ENCODE measurements at places on chromosomes 5 and 9. TPM values are rescaled to one million over a fixed set of nuclear protein-coding genes. Genes with fewer than 3 reads are reported as not detected.

The FAM221B gene
- 0.38 TPM for polyA plus RNA-seq

The CDO1 gene
- polyA plus RNA-seq, result 71.4 TPM

GRCh38 chr9:38343037-38343436 is 49.5 kb upstream of the ALDH1B1 start:
- no peaks in the 10 kb centered on the region for H3K36me3 ChIP-seq
- H3K27me3 ChIP-seq, result no peaks in the 10 kb centered on the region
- no peak overlapping the region for H3K27ac ChIP-seq
- no peak for DNase-seq

- no peak for DNase-seq
- H3K27ac ChIP-seq, result no peak overlapping the region
- no peaks in the 10 kb centered on the region for H3K36me3 ChIP-seq
- no peaks in the 10 kb centered on the region for H3K4me1 ChIP-seq
- no peaks in the 10 kb centered on the region for H3K27me3 ChIP-seq
These were observed 29.6 kb downstream of the ARHGEF28 start for GRCh38 chr5:73655521-73656160.

- no peaks in the 10 kb centered on the region for H3K27me3 ChIP-seq
- DNase-seq, result no peak
These were observed 105.4 kb upstream of the PAM start for GRCh38 chr5:102649731-102650130.

GRCh38 chr5:150400316-150401075 is 12.2 kb downstream of the CD74 start:
- H3K4me3 ChIP-seq, result no peak overlapping the region
- peaks cover 100% of the 10 kb centered on the region for H3K36me3 ChIP-seq
- H3K4me1 ChIP-seq, result no peaks in the 10 kb centered on the region
- no peak overlapping the region for H3K27ac ChIP-seq
- no peak for DNase-seq

DNA sequence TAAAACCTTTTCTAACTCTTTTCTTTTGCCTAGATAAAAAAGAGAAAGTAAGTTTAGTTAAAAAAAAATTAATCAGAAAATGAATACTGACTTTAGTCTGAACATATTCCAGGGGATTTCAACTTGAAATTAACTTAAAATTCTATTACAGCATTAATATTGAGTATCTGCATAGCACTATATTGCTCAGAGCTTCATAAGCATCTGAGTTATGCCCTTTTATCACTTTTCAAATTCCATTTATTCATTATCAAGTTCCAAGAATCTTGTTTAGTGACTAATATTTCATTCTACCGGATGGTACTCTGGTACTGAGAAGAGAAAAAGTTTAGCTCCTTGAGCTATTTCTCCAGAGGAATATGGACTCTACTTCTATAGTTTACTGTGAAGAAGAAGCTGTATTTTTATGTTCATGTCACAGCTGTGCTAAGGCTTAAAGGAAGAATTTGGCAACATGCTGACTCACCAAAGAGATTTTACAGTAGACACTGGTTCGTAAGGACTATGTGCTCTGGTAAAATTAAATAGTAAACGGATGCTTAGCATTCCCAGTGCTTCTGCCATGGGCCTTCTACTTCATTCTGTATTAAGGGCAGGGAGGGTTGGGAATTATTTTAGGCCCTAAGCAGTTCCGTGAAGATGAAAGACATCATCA is 285.2 kb upstream of the SEMA6A start:
- DNase-seq, result no peak
- no peaks in the 10 kb centered on the region for H3K4me1 ChIP-seq
- no peaks in the 10 kb centered on the region for H3K36me3 ChIP-seq
- no peaks in the 10 kb centered on the region for H3K27me3 ChIP-seq
- H3K27ac ChIP-seq, result no peak overlapping the region
